ENCODE measurements at places on chromosomes 11 and 22.
A peak's percentile ranks its signal among the peaks of the same experiment; 100 is the strongest.

GRCh38 chr22:29345932-29346331 is 30.4 kb upstream of the RASL10A start:
- no peak for DNase-seq

GRCh38 chr11:83161610-83162199 is 4.8 kb downstream of the PCF11 start:
- DNase-seq: no peak

- DNase-seq: no peak
These were observed at the start of gene MUC2 for GRCh38 chr11:1074244-1075221. Gene MUC2 (plus strand): TSS chr11:1074874.

GRCh38 chr22:20450551-20450906 is 12.9 kb upstream of the SCARF2 start:
- DNase-seq: no peak

DNA sequence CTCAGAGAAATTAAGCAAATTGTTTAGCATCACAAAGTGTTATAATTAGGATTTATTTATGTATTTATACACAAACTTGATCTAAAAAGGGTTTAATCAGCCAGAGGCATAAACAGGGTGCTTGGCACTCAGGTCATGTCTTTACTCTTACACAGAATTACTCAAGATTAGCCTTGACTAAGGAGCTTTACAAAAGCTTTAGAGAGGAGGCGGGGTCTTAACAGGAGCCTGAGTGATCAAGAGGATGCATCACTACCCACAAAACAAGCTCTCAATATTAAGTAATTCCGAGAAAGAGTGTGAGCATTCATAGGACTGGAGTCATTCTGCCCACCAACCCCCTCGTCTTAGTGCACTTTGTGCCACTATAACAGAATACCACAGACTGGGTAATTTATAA is 103.0 kb downstream of the SPATA19 start:
- no peak for DNase-seq

DNA sequence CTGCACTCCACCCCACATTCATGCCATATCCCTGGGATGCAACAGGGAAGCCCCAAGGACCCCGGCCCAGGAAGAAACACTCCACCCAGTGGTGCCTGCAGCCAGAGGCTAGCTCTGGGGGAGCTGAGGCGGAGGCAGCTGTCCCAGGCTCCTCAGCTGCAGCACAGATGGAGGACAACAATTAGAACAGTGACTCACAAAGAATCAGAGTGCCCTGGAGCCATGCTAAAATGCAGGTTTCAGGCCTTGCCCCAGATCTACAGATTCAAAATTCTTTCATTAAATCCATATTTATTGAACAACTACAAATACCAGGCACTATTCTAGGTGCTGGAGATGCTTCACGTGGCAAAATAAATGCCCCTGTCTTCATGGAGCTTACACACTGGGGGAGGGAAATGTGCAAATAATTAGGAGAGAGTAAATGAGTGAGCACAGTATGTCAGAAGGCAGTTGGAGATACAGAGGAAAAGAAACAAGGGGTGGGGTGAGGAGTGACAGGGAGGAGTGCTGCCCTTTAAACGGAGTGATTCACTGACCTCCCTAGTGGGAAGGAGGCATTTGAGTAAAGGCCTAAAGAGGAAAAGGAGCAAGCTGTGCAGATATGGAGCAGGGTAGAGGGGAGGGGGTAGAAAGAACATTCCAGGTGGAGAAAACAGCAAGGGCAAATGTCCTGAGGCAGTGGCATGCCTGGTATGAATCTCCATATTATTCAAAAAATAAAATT is 73.3 kb upstream of the CSNK2A3 start:
- peak; percentile 38 for DNase-seq

DNA sequence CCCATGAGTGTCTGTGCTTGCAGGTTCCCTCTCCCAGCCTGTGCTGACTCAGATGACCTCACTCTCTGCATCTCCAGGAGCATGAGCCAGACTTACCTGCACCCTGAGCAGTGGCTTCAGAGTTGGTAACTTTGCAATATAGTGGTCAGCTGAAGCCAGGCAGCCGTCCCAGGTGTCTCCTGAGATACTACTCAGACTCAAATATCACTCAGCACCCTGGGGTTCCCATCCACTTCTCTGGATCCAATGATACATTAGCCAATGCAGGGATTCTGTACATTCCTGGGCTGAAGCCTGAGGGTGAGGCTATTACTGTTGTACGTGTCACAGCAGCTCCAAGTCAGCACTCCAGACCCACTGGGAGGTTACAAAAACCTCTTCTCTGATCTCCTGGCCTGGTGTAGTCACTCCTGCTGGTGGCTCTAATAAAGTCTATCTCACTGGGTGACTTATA is 87.8 kb upstream of the TOP3B start:
- no peak for DNase-seq

Measured in fibroblast of skin of back (primary cell).